8988T (cell line): ENCODE measurements at places on chromosomes 2 and 18.

- no peak for DNase-seq
These were observed 152.9 kb downstream of the INSIG2 start for GRCh38 chr2:118241128-118241527.

DNA sequence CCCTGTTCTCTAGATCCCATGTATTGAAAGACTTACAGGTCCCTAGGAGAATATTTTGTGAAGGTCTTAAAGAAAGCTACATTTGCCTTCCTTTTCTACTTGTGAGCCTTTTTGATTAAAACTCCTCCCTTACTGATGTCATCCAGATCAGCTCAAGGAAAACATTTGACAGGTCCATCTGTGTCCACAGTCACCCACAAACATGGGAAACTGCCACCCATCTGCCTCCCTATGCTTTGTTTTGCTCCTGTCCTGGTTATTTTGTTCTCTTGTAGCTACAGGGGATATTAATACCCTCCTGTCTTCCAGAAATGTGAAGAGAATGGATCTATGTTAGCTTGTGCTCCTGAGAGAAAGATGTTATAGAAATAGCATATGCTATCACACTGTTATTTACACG lies 203.6 kb upstream of the GALNT5 start:
- DNase-seq, result no peak

- DNase-seq, result no peak
These were observed 3.6 kb upstream of the MTERF4 start for GRCh38 chr2:241105641-241106040.

GRCh38 chr2:20304411-20304810 lies 46.2 kb downstream of the PUM2 start:
- DNase-seq, result no peak

- no peak for DNase-seq
These were observed 100.1 kb upstream of the TRIB2 start for GRCh38 chr2:12616456-12617156.

- DNase-seq, result no peak
These were observed 26.8 kb downstream of the ACMSD start for GRCh38 chr2:134865067-134865787.

GRCh38 chr18:24197412-24197811 lies 58.5 kb downstream of the CABYR start:
- no peak for DNase-seq

DNA sequence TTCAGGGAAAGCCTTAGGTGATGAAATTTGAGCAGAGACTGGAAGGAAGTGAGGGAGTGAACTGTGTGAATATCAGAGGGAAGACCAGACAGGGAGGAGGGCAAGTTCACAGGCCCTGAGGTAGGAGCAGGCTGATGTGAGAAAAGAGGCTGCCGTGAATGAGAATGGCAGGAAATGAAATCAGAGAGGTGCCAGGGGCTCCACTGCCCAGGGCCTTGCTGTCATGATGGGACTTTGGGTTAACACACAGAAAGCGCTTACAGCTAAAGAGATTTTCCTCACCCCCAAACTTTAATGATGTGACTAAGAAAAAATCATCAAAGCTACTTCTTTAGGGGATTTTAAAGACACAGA lies 53.8 kb downstream of the MARCHF4 start:
- no peak for DNase-seq

GRCh38 chr18:47512726-47513435 lies 261.4 kb upstream of the SKOR2 start:
- no peak for DNase-seq

GRCh38 chr2:203574824-203575223 lies 39.7 kb upstream of the RAPH1 start:
- no peak for DNase-seq

DNA sequence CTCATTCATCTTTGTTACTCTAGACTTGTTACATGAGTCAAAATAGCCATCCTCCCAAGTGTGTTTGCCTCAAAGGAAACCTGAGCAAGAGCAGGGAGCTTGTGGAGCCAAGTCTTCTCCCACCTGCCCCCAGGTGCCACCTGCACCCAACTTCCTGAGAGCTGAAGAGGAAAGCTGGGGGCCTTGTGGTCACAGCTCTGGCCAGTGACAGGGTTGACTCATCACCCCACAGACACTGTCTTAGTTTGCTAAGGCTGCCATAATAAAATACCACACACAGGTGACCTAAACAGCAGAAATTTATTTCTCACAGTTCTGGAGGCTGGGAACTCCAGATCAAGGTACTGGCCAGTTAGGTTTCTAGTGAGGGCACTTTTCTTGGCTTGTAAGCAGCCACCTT lies 99.6 kb downstream of the TPGS2 start:
- DNase-seq, result no peak

- no peak for DNase-seq
These were observed 153.7 kb downstream of the PRKCE start for GRCh38 chr2:45804987-45805755.

DNA sequence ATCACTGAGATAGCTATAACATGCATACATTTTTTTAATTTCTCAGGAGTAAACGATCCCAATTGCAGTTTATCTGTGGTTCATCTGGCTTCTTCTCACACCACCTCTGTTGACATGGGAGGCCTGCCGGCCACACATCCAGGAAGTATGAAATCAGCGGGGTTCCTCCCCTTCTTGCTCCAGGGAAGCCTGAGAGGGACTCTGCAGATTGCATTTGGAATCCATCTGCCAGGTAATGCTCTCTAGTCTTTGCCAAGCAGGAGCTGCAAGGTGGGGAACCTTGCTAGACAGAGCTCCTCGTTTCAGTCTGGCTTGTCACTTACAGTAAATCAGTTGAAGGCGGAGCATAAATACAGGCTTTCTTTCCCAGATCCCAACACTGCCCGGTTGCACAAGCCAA lies 49.9 kb downstream of the SOX11 start:
- DNase-seq, result no peak

DNA sequence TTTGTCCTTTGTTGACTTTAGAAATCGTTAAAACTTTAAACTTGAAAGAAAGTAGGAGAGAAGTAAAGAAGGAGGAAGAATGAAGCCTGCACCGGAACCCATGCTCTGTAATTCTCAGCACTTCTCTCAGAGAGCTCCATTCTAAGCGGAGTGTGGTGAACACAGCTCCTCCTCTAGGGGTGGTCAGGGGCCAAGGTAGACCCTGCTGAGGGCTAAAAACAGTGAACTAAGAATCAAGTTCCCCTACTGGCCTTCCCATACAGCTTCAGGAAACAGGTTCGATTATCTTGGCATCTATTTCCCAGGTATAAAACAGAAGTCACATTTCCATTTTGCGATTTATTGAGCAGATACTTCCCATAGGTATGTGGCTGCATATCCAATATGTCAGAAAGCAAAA lies 92.7 kb upstream of the ASAP2 start:
- DNase-seq, result no peak

DNA sequence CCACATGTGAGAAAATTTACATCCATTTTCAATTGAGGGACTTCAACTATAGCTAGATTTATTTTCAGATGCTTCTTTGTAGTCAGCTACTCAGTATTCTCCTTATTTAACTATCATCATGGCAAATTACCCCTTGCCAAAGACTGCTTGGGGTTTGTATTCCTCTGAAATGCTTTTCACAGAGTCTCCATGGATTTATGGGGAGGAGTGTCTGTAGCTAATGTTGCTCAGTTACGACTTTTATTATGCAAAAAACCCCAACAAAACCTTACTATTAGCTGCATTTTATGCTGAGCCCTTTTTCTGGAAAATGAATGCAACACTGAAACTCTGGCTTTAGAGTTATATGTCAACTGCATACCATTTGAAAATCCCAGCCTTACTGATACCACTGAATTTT lies 78.6 kb downstream of the RFTN2 start:
- no peak for DNase-seq

DNA sequence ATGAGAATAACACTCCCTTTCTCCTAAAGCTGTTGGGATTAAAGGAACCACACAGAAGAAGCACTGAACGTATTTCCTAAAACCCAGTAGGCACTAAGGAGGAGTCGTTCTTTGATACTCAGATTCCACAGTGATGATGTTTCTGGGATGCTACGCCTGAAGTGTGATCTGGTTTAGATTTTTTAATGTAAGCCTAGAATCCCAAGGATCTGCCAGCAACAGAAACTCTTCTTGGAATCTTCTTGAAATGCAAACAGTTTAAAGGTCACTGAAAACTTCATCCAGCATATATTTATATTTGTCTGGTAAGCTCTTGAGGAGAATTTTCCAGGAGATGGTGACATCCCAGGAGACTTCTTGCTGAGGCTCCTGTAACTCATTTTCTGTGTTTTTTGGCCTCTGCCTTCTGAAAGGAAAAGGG lies 247.6 kb upstream of the TRIB2 start:
- no peak for DNase-seq

DNA sequence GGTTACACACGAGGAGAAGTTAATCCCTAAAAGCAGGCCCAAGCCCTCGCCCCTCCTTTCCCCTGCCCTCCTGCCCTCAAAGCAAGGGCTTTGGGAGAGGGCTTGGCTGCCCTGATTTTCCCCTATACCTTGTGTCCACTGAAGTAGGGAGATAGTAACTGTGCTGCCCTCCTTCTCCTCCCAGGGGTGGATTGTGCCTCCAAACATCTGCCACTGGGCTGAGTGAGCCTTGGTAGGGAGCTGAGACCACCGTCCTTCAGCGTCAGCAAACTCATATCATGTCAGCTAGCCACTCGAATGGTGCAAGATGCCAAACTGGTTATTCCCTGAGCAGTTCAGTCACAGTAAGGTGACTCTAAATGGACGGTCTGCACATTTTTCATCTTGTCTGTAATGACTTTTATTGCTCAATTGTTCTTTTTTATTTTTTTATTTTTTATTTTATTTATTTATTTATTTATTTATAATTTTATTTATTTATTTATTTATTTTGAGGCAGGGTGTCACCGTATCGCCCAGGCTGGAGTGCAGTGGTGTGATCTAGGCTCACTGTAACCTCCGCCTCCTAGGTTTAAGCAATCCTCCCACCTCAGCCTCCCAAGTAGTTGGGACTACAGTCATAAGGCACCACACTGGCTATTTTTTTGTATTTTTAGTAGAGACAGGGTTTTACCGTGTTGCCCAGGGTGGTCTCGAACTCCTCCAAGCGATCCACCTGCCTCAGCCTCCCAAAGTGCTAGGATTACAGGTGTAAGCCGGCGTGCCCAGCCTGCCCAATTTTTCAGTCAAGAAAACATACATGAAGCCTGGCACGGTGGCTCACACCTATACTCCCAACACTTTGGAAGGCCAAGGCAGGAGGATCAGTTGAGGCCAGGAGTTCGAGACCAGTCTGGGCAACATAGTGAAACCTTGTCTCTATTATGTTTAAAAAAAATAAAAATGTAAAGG lies 8.7 kb downstream of the PCBP1 start:
- DNase-seq, result no peak
